Stimulated activated CD4-positive, alpha-beta T cell treated with anti-CD3 and anti-CD28 coated beads, Interleukin-4, amount 100 ng/mL, for 48 hours (primary cell): ENCODE measurements at places on chromosomes 3 and 15.
A peak's percentile ranks its signal among the peaks of the same experiment; 100 is the strongest.

- no peak for DNase-seq
These were observed 67.4 kb downstream of the ATP13A5 start for GRCh38 chr3:193310914-193311723.

GRCh38 chr3:12977117-12977808, 96.0 kb downstream of the IQSEC1 start:
- DNase-seq, result no peak

DNA sequence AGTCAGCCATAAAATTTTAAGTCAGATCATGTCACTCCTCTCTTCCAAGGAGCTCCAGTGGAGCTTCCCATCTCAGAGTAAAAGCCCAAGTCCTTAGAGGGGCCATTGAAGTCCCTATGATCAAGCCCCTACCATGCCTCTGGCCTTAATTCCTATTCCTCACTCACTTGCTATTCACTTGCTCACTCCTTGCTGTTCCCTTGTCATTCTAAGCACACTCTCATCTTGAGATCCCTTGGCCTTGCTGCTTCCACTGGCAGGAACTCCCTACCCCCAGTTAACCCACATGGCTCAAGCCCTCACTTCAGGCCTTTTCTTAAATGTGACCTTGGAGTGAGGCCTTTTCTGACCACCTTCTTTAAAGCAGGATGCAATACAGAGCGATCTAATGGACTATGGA, 12.3 kb upstream of the SECISBP2L start:
- DNase-seq, result no peak

DNA sequence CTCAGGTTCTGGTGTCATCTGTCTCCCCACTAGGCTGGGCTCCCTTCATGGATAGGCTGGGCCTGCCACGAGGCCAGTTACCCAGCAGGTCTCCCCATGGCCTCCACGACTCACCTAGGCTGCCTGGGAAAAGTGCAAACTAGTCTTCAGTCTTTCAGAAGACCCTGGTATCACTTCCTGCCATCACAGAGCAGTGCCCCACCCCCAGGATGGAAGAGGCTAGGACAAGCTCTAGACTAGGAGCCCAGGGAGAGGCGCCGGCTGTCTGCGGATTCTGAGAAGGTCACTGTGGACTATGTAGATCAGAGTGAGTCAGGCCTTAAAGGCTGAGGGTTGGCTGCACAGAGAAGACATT, 63.7 kb downstream of the CORO2B start:
- DNase-seq, result no peak

DNA sequence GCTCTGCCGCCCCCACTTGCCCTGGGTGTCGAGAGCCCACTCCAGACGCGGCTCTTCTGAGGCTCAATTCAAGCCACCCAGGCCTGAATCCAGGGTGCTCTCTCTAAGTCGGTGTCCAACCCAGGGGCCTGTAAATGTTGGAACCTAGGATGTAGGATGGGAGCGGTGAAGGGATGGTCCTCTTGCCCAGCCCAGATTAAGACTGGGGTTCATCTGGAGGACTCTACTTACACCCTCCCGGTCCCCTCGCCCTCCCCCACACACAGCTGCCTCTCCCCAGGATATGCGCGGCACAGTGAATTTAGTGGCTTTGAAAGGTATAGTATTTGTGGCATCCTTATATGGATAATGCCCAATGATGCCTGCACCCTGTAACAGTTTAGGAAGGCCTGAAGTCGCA, 822 bp upstream of the FBN1 start:
- DNase-seq, result no peak

DNA sequence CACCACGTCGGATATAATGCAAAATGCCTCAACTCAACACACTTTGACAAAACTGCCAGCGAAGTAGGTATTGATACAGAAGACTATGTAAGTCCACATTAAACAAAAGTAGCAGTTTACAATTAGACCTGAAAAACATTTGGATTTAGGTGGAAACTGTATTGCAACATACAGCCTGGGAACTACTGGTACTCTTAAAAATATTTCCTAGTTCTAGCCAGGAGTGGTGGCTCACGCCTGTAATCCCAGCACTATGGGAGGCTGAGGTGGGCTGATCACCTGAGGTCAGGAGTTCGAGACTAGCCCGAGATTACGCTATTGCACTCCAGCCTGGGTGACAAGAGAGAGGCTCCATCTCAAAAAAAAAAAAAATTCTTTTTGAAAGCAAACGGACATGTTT, 246.2 kb downstream of the ZBTB20 start:
- no peak for DNase-seq

- DNase-seq, result no peak
These were observed 46.1 kb downstream of the C2CD4A start for GRCh38 chr15:62112616-62113593.

- DNase-seq, result no peak
These were observed 192.9 kb upstream of the CADPS start for GRCh38 chr3:63067999-63068645.

DNA sequence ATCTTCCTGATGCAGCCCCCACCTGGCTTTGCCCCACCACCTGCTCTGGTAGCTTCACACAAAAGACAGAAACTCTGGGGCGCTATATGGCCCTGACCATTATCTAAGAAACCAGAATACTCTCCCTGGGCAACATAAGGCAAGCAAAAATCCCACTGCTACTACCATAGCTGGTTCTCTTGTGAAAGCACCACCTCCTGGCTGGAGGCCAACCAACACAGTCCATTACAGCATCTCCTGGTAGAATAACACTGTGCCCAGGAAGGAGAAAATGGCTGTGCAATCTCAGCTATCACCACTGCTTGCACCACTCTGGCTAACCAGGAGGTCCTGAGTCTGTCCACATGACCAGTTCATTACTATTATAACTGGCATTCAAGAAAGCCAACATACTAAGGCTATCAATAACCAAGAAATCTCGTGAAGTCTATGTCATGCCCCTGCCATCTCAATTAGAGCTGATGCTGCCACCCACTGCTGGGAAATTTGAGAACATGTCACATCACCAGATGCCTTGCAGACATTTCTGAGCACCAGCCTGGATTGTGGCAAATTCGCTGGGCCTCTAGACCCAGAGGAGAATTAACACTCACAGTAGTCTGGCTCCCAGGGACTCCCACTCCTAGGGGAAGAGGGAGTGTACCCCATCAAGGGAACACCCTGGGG, 1114.8 kb downstream of the ROBO2 start:
- DNase-seq, result no peak

DNA sequence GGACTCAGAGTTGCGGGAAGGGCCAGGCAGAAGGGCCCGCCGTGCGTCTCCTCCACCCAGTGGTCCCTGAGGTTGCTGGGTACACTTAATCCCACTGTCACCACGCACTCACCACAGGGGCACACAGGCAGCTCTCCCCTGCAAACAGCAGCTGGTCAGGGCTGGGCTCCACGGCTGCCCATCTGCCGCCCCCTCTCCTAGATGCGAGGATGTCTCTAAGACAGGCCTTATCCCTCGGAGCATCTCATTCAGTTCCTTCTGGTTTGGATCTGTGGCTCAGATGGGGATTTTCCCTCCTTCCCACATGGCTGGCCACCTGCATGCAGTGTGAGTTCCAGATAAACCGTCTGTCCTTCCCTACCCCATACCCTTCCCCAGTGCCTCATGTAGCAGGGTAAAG, 26.3 kb downstream of the MRPS11 start:
- no peak for DNase-seq

- DNase-seq, result no peak
These were observed 107.8 kb downstream of the MBNL1 start for GRCh38 chr3:152376351-152377183.

GRCh38 chr15:62085740-62086139, 19.0 kb downstream of the C2CD4A start:
- no peak for DNase-seq

DNA sequence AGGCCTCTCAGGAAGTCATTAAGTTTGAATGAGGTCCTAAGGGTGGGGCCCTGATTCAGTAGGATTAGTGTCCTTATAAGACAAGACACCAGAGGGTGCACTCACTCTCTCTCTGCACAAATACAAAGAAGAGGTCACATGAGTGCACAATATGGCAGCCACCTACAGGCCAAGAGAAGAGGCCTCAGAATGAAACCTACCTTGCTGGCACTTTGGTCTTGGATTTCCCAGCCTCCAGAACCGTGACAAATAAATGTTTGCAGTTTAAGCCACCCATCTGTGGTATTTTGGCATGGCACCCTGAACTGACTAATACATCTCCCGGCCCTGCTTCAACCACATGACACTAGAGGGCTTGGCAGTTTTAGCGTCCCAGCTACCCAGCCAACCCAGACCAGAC, 73.9 kb upstream of the CHRNB4 start:
- DNase-seq, result no peak

DNA sequence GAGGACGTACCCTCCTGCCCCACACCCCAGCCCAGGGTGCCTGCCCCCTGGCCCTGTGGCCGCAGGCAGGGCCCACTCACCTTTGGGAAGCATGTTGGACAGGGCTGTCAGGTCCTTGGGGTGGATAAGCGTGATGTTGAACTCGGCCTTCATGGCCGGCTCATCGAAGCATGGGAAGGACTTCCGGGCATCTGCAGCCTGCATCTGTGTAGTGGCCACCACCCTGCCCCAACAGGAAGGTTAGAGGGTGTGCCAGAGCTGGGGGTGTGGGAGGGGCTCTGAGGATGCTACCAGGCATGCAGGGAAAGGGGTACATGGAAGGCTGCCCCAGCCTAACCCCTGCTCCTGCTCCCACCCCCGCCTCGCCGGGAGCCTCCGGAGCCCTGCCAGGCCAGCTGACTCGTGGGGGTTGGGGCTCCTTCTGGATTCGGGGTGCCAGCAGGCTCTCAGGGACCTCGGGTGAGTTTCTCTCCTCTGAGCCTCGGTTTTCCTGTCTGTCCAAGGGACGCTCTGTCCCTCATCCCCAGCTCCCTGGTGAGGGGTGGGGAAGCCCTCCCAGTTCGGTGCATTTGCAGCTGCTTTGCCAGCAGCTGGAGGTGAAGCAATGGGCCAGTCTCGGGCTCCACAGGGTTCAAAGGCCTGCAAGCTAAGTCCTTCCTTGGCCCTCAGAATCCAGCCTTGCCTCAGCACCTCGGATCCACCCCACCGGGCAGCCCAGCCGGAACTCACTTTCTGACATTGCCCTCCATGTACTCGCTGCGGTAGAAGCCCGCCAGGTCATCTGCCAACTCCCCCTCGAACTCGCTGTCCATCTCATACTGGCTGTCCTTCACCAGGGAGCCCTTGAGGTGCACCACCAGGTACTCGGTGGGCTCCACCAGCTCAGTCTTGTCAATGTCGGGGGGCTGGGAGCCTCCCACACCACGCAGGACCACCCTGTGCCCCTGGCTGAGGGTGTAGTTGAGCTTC, 9.1 kb downstream of the ANPEP start:
- no peak for DNase-seq

DNA sequence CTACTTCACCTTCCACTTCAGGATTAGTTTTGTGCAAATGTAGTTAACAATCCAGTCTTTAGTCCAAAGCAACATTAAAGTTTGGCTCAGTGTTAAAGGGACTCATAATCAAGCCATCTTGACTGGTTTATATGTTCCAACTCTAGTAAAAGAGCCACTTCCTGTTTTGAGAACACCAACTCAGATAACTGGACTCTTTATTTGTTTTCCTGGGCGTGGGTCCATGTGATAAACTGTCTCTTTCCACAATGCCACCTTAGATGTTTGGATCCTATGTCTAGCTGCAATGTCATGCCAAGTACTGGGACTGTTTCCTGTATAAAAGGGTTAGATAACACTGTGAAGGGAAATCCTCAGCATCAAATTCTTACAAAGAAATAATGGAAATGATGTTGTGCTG, 545.0 kb downstream of the PYDC2 start:
- no peak for DNase-seq

DNA sequence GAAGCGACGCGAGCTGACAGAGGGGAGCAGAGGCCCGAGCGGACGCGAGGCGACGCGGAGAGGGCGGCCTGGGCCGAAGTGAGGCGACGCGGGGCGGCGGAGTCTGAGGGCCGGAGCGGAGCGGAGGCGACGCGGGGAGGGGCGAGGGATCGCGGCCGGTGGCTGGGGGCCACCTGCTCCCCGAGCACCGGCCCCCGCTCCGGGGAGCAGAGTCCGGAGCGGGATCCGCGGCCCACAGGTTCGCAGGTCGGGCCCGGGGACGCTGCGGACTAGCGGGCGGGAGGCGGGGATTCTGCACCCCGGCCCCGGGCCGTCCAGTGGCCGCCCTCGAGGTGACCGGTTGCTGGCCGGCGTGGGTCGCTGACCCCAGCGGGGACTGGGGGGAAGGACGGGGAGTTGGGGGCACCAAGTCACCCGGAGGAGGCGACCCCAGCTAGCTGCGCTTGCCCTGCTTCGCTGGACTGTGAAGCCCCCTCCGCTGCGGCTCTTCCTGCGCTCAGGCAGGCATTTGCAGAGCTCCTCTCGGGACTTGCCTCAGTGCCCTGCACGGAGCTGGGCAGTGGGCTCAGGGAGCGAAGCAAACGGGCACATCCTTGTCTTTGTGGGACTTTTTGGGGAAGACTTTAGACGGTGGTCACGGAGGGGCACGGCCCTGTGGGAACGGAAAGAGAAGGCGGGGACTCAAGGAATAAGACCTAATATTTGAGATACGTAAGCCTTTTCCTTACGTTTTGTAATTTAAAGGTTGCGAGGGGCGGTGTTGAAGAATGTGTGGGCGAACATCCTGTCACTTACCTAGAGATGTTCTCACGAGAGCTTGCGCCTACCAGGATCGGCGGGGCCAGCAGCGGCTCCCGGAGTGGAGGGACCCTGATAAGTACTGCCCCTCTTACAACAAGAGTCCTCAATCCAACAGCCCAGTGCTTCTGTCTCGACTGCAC, 566 bp downstream of the HMCES start:
- DNase-seq, result peak; percentile 43

GRCh38 chr3:158169091-158169491, 59.2 kb downstream of the RSRC1 start:
- no peak for DNase-seq

GRCh38 chr3:55330355-55330754, 156.8 kb downstream of the WNT5A start:
- DNase-seq, result no peak

GRCh38 chr3:42689421-42690014, 4.2 kb downstream of the KLHL40 start:
- no peak for DNase-seq

DNA sequence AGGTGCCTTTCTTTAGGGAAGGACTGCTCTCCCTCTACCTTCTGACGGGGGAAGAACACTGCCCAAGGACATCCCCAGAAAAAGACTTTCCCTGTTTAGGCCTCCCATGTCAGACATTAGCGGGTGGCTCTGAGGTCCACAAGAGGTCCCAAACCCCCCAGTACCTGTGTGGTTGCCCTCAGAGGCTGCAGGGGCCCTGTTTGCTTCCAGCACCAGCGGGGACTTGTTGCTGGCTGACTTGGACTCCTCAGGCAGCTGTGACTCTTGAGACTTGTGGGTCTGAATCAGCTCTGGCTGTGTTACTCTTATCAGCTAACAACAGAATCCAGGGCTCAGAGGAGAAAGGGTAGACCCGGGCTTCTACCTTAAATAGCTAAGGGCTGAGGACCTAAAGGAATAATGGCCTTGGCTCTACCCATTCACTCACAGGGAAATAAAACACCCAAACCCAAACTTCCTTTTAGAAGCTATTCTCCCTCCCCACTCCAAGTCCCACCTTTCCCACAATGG, 39.2 kb downstream of the SEMA3G start:
- no peak for DNase-seq

- no peak for DNase-seq
These were observed 102.7 kb downstream of the GLDN start for GRCh38 chr15:51444112-51444511.

- DNase-seq, result no peak
These were observed 15.7 kb downstream of the SCAANT1 start for GRCh38 chr3:63896332-63897030.

GRCh38 chr15:33031324-33031821, 163.1 kb downstream of the FMN1 start:
- DNase-seq, result no peak
